ENCODE measurements at places on chromosomes 4 and X.

GRCh38 chr4:139950568-139950967 lies 203.4 kb downstream of the MAML3 start:
- DNase-seq: no peak

- DNase-seq: no peak
These were observed 516.9 kb downstream of the PDHA2 start for GRCh38 chr4:96356591-96357370.

GRCh38 chr4:59054086-59054485 lies 1943.9 kb upstream of the IGFBP7 start:
- DNase-seq: no peak

- no peak for DNase-seq
These were observed 22.7 kb upstream of the MSN start for GRCh38 chrX:65644621-65645289.

- no peak for DNase-seq
These were observed 87.7 kb downstream of the NAP1L3 start for GRCh38 chrX:93585661-93586060.

DNA sequence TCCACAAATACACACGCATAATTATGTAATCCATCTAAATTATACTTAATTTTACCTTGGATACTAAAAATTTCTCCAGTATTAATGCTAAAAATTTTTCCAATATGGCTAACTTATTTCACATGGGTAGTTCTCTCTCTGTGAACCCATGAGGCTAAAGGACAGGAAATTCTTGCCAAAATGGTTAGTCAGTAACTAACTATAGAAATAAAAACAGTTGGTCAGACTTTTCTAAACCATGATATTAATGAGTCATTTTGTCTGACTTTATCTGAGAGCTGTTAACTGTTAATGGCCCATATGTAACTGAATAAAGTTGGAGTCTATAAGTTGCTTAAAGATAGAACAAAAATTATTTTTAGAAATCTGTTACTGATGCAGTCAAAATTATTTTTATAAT lies 549.4 kb downstream of the TLL1 start:
- no peak for DNase-seq

GRCh38 chrX:136766785-136767103 lies 14.0 kb downstream of the ARHGEF6 start:
- DNase-seq: no peak

DNA sequence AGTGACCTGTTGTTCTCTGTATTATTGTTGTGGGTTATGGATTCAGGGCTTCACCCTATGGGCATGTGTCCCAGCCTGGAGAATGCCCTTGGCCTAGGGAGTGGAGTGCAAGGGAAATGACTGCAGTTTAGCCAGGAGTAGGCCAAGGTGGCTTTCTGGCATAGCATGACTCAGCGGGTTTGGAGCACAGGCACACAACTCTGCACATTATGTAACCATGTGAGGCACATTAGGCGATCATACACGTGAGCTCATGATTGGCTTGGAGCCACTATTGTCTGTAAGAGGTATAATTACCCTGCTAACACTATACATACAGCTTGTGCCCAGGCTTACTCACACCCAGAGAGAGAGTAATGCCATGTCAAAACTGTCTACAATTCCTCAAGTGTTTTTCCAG lies 35.1 kb upstream of the TACR3 start:
- DNase-seq: no peak

DNA sequence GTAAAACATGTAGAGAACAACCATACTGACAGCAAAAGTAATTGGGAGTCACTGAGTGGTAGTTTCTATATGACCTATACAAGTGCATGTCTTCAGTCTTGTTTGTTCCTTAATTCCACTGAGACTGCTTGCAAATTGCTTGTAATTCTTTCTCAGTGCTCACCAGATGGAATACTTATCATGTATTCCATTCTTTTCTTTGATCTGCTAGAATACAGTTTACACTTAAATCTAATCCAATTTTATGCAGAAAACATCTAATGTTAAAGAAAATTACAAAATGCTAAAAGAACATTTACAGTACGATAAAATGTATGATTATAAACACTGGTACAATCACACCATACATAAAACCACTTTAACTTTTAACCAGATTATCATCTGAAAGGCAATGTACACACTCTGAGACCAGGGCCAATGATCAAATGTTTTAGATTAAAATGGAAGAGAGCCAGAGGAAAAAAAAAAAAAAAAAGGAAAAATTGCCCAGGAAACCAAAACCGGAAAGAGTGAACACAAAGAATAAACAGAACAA lies 741.4 kb downstream of the FAT4 start:
- no peak for DNase-seq

- no peak for DNase-seq
These were observed 10.6 kb upstream of the SHOX start for GRCh38 chrX:619812-620531.

- no peak for DNase-seq
These were observed 94.4 kb upstream of the HCCS start for GRCh38 chrX:11016728-11017127.

All from NCI-H187 treated with DMSO at 0.1 percent for 48 hours (cell line).